ENCODE measurements at places on chromosomes 4 and X.
A peak's percentile ranks its signal among the peaks of the same experiment; 100 is the strongest.

DNA sequence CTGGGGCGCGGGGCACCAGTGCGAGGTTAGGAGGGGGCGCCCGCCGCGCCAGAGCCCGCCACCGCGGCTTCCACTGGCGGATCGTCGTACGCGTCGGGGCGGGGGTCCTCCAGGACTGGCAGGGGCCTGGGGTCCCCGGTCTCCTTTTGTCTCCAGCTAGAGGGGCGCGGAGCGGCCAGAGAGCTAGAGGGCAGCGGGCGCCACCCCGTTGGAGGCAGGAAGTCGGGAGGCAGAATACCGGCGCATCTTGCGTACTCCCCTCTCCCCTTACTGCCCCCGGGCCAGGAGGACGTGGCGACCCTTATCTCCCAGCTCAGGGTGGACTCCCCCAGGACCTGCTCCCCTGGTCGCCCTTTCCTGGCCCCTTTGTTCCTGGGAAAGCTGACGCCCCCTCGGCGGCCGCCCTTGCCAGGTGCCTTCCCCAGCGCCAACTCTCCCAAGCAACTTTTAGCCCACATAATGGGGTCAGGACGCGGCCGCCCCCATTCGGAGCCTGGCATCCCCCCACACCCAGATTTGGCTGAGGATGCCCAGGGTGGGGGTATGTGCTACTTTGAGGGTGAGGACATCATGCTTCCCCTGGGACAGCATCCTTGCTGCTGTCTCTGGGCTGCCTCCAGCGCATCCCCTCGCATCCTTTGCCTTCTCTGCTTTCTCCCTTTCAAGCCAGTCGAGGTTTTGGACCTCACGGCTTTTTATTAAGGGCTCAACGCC lies 933 bp downstream of the CNKSR2 start:
- no peak for DNase-seq

DNA sequence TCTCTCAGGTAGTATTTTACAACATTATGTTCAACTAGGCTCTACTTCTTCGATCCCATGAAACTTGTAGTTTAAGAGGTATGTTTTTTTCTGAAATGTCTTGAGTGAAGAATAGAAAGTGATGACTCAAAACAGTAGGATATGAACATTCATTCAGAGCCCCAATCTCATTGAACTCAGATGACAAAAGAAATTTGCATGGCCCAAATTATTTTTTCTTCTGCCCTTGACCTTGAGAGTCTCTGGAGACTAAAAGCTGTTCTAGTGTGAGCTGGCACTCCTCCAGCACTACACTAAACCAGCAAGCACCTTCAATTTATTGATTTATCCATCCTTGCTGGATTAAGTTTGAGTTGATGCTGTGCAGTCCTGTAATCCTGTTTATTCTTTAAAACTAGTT lies 4.0 kb downstream of the DCLK2 start:
- peak; percentile 65 for DNase-seq

DNA sequence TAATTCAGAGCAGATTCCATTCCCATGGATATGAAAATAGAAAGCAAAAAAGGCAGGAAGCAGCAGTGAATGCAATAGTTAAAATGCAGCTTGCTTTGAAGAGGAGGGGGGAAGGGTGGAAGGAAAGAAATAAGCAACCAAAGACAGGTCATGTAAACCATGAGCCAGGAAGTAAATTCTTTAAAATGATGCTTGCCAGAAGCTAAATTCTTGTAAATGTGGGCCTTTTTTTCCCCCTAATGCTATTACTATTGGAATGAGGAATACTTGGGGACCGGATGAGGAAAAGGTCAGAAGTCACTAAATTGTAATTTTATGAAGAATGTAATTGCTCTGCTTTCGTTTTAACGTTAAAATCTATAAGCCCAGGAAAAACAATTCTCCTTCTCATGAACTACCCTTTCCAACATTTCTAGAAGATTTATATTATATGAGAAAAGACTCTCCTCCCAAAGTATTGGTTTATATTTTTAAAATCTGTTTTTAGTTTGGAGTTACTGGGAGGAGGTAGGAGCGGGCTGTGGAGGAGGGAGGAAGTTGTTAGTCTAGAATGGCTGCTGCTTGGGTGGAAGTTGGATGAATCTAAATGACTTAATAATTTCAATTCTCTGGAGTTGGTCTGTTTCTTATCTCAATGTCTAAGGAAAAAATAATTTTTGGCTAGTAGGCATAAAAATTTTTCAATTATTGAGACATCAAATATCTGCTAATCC lies 77.6 kb upstream of the PCDH18 start:
- DNase-seq = no peak

- no peak for DNase-seq
Measured at GRCh38 chr4:95124906-95125504, 367.2 kb downstream of the BMPR1B start.

DNA sequence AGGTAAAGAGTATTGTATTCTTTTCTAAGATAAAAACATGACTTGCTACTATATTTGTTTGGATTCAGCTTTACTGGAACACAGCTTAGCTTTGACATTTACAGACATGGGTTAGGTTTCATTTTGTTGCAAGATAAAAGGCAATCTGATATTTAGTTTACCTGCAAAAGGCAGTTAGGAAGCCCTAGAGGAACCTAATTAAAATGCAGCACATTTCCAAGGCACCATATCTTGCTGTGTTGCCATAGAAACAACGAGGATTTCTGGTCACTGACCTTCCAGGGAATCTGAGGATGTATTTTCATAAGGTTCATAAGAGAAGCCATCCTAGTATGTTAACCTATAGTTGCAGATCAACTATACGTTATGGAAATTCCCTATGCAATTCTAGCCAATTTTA lies 116.0 kb downstream of the SNCA start:
- no peak for DNase-seq

- DNase-seq = no peak
Measured at GRCh38 chr4:166658585-166658984, 575.7 kb downstream of the SPOCK3 start.

DNA sequence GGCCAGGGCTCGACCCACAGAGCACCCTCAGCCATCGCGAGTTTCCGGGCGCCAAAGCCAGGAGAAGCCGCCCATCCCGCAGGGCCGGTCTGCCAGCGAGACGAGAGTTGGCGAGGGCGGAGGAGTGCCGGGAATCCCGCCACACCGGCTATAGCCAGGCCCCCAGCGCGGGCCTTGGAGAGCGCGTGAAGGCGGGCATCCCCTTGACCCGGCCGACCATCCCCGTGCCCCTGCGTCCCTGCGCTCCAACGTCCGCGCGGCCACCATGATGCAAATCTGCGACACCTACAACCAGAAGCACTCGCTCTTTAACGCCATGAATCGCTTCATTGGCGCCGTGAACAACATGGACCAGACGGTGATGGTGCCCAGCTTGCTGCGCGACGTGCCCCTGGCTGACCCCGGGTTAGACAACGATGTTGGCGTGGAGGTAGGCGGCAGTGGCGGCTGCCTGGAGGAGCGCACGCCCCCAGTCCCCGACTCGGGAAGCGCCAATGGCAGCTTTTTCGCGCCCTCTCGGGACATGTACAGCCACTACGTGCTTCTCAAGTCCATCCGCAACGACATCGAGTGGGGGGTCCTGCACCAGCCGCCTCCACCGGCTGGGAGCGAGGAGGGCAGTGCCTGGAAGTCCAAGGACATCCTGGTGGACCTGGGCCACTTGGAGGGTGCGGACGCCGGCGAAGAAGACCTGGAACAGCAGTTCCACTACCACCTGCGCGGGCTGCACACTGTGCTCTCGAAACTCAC lies 3.6 kb downstream of the MID1IP1 start:
- DNase-seq = no peak

- DNase-seq = no peak
Measured at GRCh38 chr4:176949029-176949428, 156.3 kb upstream of the VEGFC start.

DNA sequence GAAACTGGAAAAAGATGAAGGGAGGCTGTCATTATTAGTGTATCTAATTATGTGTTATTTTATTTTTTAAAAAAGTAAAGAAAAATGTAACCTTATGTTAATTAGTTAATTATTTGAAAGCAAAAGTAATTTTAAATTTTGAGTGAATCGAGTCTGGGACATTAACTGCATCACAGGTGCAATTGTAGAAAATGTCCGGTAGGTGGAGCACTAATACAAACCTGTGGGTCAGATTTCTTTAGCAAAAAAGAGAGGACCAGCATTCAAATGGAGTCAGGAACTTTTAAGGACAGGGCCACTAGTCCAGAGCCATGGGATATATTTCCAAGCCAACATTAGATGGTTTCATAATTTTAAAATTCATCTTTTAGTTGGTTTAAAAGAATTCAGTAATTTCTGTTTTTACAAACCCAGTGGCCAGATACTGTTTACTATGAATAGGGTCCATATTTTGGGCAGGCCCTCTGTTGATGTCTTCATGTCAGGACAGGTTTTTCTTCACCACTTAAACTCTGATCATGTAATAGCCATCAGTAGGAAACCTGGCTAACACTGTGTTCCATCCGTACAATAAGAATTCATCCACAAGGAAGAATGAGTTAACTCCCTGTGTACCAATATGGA lies 27.2 kb downstream of the BST1 start:
- DNase-seq = peak; percentile 80

DNA sequence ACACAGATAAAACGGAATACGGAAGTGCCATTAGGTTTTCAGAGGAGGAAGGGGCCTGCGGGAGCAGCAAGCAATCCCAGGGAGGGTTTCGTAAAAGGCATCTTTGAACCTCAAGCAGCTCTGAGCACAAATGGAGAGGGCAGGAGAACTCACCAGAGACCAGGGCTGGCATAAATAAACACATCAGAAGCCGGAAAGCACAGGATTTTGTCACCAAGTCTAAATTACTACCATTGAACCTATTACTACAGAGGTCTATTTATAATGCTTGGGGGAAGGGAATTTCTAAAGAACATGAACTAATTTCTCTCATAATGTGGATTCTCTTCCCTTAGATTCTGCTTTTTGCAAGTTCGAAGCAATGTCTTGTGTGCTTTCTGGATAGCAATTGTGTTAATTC lies 39.6 kb upstream of the MBTPS2 start:
- DNase-seq = no peak

- DNase-seq = no peak
Measured at GRCh38 chr4:102780476-102781144, 19.8 kb upstream of the MANBA start.

Data from Karpas-422 (cell line).